LHCN-M2 (cell line): ENCODE measurements at places on chromosomes 1 and 21.

DNA sequence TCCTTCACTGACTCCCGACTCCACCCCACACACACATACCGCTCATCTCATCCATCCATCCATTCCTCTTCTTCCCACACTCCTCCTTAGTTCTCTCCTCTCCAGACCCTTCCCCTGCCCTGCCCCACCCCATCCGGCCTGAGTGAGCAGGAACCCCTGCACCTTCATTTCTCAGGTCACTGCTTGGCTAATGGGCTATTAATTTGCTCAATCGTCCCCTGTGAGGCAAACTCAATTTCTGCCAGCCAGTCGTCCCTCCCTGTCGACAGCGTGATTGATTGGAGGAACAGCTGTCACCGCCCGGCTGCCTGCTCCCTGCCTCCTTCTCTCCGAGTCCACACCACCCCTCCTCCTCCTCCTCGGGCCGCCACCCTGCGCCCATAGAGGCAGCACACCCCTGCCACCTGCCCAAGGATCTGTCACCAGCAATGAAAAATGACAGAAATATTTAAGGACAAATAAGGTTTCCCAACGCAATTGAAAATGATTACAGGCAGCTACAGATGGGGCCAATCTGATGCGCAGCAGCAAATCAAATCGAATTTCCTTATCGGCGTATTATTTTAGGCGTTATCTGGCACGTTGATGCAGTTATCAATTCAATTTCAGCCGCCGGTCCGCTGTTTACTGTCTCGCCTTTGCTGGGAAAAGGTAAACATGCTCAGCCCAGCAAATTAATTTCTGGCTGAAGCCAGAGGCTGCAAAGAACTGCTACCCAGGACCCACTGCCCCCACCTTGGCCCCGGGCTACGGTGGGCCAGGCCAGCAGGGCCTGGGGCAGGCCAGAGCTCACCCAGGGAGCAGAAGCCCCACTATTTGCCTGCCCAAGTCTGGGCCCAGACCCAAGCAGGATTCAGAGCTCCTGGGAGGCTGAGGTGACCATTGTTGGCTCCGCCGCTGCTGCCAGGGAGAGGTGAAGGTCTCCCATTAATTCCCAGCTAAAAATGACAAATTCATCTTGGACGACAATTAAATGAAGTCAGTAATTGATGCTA is 71.3 kb downstream of the TMEM53 start:
- peak; percentile 71 for DNase-seq

GRCh38 chr21:31156662-31157061 is 118.4 kb upstream of the KRTAP19-8 start:
- no peak for DNase-seq

DNA sequence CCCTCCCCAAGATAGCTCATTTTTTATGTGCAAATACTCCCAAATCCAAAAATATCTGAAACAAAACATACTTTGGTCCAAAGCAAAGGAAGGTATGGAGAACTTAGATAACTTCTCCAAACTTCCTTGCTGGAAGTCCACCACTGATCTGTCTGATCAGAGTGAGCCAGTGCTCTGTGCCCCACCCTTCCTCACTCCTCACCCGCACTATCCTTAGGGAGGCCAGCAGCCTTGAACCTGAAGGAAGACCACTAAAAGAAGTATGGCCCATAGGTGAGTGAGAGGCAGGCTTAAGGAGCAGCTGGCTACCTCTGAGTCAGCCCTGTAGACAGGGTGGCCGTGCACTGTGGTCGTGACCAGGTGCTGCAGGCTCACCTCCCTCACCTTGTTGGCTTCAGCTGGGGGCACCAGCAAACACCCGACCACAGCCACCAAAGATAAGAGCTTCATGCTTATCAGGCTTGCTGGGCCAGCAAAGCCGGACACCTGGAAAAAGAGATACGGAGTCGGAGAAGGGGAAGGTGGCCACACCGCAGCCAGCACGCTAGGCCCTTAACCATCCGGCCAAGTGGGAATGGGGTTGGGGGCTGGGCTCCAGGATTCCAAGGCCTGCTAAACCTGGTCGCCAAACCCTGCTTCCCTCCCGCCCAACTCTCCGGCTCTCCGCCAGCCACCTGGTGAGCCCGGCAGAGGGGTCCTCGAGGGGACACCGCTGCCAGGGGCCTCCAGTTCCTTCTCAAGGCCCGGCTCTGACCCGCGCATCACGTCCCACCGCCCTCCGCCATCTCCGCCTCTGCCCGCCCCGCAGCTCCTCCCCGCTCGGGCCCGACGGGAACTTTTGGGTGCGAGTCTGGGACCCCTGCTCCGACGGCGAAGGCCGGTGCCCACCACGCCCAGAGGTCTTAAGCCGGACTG is 543 bp downstream of the TMEM9 start:
- no peak for DNase-seq

- no peak for DNase-seq
These were observed 163.8 kb downstream of the EIF4G3 start for GRCh38 chr1:21012937-21013336.

GRCh38 chr1:56816264-56816663 is 2.9 kb downstream of the FYB2 start:
- DNase-seq, result peak; percentile 6

GRCh38 chr1:237205400-237206064 is 163.5 kb downstream of the RYR2 start:
- no peak for DNase-seq

GRCh38 chr21:25462517-25462971 is 144.7 kb downstream of the MRPL39 start:
- no peak for DNase-seq

- DNase-seq, result no peak
These were observed 427 bp downstream of the WNT3A start for GRCh38 chr1:228007049-228007800.

- DNase-seq, result peak; percentile 6
These were observed 1.9 kb downstream of the CSMD2 start for GRCh38 chr1:34162852-34163766.

GRCh38 chr1:168601051-168601450 is 24.6 kb downstream of the XCL1 start:
- no peak for DNase-seq

- no peak for DNase-seq
These were observed 9.7 kb downstream of the HSD3B1 start for GRCh38 chr1:119516680-119517079.

- DNase-seq, result no peak
These were observed 75.8 kb downstream of the PGBD5 start for GRCh38 chr1:230350208-230350921.
